ENCODE measurements at places on chromosomes 12 and 14.

GRCh38 chr12:11580125-11580751 is 69.2 kb upstream of the ETV6 start:
- DNase-seq = no peak

DNA sequence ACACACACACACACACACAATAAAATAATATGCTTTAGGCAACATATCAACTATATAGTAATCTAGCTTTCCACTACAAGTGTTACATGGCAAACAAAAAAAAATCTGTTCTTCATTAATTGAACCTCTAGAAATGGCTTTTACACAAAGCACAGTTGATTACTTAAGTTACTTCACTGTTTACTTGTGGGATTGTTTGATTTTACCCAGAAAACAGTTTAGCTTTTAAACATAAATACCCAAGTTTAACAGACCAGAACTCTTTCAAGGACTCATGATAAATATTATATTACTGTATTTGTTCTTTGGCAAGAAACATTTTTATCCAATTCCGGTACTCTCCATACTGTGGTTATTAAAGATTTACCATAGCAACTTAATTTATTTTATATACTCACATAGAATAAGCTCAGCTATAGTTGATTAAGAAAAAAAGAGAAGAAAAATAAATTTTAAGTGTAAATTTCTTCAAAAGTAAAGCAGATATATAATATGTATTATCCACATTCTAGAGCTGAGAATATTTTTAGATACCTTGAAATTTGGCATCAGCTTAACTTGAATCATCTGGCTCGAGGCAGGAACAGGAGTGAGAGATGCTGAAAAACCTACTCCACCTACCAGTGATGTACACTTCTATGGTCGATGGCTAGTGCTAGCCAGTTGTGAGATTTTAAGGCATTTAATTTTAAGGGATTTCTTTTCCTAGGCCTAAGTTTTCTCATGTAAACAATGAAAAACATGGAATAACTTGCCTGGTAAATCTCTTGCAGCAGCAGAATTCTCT is 126.0 kb downstream of the BTG1 start:
- no peak for DNase-seq

DNA sequence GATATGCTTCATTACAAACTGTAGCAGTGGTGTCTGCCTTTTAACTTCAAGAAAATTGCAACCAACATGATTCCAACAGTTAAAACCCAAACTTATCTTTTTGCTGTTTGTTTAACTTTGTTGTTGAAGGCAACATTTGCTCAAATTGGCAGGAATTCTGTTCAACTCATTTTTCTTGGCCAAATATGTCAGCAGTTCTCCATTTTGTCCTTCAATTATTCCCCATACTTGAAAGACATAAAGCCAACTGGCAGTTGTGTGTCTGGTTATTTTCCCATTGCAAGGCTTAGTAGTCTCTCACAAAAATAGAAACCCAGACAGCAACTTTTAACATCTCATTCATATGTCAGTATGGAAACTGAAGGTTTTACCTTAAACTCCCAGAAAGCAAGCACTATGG is 146.3 kb downstream of the LRIG3 start:
- DNase-seq = no peak

DNA sequence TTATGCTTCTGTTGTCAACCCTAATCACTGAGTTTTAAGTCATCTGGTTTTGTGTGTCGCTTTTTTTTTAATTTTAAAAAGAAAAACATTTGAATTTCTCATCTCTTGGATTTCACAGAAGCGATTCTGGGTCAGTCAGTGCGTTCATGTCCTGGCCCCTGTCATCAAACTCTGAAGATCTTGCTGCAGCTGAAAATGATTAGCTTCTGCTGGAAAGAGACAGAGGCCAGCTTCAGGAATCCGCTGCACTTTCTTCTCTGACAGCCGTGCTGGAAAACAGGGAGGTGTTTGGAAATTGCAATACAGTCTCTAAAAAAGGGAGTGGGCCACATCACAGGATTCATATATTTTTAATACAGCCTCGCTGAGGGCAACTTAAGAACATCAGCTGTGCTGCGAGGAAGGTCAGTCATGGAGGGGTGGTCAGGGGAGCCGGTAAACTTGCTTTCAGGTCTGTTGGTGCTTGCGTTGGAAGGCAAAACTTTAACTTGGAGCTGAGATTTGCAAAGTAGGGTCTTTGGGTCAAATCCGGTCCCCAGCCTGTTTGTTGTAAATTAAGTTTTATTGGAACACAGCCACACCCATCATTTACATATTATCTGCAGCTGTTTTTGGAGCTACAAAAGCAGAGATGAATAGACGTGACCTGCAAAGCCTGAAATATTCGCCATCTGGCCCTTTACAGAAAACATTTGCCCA is 190.8 kb downstream of the AACS start:
- DNase-seq = no peak

DNA sequence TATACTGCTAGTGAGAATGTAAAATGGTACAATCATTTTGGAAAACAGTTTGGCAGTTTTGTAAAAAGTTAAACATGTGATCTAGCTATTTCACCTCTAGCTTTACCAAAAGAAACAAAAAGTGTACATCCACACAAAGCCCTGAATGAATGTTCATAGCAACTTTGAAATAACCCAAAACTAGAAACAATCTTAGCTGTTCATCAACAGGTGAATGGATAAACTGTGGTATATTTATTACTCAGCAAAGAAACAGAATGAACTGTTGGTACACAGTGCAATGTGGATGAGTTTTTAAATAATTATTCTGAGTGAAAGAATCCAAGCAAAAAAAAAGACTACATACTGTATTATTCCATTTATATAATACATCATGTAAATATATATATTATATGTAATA is 36.3 kb downstream of the TPCN1 start:
- no peak for DNase-seq

DNA sequence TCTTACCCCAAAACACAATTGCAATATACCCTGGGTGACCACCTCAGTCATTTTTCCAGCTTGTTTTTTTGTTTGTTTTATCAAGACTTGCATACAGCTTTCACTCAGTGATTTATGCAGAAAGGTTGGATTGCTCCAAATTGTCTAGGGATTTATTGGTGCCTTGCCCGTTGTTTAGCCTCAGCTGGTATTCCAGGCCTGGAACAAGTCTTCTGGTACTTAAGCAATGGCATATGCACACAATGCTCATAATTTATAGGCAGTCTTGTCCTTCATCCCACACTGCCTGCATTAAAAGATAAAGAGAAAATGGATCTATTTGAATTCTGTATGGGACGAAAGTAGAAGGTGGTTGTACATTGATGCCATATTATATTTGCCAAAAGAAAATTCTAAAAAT is 392.5 kb downstream of the ADAMTS20 start:
- DNase-seq = no peak

- DNase-seq = no peak
These were observed 43.5 kb downstream of the DNAI7 start for GRCh38 chr12:25151476-25151875.

GRCh38 chr14:100640471-100641273 is 53.5 kb upstream of the BEGAIN start:
- DNase-seq = peak; percentile 61

GRCh38 chr12:65280306-65280705 is 1.8 kb downstream of the MSRB3 start:
- no peak for DNase-seq

DNA sequence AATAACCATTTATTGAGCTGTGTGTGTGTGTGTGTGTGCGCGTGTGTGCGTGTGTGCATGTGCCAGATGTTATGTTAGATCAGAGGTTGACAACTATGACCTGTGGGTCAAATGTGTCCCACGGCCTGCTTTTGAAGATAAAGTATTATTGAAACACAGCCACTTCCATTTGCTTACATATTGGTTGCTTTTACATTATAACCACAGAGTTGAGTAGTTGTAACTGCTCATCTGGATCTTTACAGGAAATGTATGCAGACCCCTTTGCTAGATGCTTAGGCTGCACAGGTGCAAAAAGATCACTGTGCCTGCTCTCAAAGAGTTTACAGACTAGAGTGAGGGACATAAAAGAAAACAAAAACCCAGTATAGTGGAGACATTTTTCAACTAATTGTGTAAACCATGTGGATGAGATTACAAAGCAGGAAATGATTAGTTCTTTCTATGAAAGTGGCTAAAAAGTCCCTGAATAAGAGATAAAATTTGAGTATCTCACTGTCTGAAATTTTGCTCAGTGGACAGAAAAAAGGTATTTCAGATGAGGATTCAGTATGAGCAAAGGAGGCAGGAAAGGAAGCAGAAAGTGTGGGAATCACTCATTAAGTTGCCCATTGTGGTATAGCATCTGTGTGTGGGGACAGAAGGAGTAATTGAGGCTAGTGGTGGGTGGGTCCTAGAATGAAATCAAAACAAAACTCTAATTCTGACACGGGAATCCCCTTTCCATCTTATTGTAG is 188.4 kb downstream of the PAH start:
- DNase-seq = no peak

DNA sequence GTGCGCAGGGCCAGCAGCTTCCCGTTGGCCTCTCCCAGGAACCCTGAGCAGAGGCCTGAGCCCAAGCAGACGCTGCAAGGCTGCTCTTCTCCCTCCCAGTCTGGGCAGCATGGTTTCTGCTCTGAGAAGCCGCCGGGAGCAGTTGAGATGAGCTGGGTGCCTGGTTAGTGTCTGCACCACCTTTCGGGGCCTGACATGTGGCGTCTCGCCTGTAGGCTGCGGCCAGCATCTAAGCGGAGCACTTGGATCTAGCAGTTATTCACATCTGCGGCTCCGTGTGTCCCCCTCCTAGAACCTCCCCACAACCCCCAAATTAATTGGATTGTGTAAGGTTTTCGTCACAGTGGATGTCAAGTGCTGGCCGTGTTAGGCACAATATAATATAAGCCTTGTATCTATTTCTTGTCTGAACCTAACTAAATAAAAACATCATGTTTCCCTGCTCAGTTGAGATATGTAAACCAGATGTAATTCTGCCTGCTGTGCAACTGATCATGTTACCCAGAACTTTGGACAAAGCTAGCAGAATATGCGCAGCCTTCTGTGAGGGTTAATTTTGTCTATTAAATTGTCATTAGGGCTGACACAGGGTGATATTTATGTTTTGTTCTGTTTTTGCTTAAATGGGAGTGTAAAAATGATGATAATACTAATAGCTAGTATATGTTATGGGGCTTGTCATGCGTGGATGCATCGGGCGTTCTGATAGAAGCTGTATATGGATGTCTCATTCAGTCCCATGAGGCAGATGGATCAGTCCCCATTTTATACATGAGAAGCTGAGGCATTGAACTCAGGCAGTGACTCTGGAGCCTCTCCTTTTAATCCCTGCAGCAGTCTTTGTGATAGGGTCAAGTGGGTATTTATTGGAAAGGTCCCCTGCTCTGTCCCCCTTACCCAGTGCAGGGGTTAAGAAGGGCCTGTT is 45.8 kb downstream of the ELK3 start:
- DNase-seq = no peak

DNA sequence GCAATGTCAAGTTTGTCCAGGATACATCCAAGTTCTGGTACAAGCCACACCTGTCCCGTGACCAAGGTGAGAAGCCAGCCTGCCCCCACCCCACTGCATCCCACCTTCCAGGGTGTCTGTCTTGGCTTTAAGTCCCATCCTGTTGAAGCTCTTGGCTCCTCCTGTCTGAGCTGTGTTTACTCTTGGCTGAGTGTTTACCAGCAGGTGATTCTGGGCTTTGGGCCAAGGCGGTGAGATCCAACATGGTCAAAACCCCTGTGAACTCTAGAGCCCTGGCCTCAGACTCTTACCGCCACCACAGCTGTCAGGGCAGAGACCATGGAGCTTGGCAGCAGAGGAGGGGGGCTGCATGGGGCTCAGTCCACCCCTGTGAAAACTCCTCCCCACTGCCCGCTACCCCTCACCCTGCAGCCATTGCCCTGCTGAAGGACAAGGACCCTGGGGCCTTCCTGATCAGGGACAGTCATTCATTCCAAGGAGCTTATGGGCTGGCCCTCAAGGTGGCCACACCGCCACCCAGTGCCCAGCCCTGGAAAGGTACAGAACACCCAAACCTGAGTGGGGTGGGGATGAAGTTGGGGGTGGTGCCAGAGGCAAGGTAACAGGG is 11.6 kb downstream of the TNS2 start:
- no peak for DNase-seq

- no peak for DNase-seq
These were observed 285.8 kb downstream of the NRXN3 start for GRCh38 chr14:78455896-78456435.

DNA sequence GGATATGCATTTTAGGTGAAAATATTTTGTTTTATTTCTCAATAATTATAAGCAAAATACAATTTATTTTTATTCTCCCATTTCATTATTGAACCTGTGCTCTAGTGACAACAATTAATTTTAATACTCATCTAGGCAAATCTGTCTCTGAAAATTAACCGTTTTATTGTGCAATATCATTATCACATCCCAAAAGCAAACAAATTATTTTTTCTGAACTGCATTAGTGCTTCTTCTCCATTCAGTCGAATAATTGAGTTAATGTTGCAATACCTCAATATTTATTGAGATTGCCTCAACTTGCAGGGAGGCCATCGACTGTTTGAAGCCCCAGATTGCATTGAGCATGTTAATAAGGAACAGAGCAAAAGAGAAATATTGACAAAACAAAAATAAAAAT is 303.2 kb upstream of the LRFN5 start:
- no peak for DNase-seq

DNA sequence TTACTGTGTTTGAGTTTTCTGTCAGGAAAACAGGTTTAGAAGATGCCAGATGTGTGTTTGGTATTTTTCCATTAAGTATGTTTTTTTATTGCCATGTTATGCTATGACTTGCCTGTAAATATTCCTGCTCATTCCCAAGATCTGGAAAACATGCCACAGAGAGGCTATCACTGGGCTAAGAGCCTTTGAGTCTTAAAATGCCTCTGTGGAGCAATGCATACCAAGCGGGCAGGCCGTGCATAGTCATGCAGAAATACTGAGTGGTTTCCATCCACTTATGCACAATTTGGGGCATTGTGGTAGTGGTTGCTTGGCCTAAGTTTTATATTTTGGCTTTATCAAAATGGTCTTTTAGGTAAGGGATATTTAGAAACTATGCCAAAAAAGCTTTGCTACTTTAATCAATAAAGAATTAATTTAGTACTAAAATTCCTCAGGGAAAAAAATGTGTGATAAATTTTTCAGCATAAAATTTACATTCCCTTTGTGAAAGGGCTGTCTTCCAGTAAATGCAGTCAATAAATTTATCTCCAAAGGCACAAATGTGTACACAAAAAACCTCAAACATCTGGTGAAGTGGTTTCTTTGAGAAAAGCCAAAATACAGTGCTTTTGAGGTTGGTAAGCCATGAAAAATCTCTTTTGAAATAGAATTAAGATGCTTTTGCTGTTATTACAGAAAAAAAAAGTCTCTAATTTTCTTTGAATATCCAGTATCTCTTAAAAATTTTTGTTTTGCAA is 341.3 kb upstream of the FBXO33 start:
- DNase-seq = no peak

- no peak for DNase-seq
These were observed 50.3 kb downstream of the ISCA2 start for GRCh38 chr14:74543771-74544438.

DNA sequence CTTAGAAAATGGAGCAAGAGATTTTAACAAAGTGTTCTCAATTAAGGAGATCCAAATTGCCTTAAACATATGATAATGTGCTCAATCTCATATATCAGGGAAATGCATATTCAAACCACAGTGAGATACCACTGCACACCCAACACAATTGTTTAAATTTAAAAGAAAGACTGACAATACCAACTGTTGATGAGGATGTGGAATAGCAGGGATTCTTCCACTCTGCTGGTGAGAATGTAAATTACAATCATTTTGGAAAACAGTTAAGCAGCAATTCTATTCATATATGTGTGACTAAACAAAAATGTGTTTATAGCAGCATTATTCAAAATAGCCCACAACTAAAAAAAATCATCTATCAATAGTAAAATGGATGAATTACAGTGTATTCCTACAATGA is 144.2 kb downstream of the KICS2 start:
- no peak for DNase-seq
